Left hindlimb (tissue), 1 donor: ENCODE measurements at places on chromosomes 3 and 15.

GRCh38 chr3:10444110-10444429 is 61.3 kb downstream of the ATP2B2 start:
- DNase-seq = no peak

- peak; percentile 40 for DNase-seq
Measured at GRCh38 chr3:100033184-100033583, 81.1 kb downstream of the FILIP1L start.

GRCh38 chr3:185084901-185085300 is 68.0 kb downstream of the C3orf70 start:
- no peak for DNase-seq

DNA sequence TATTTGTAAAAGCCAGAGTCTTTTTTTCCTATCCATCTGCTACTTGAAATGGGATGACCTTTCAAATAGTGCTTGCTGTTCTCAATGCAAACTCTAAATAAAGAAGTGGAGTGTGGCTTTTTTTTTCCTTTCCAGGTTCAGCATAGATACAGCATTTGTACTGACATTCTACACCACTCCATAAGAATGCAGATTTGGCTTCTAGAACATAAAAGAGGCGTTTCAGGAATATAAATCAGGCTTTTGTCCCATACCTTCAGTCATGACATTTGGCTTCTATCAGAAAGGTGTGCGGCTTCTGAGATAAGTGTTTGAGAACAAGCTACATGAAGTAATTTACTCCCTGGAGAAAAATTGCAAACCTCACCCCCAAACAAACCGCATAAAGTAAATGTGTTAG is 553.1 kb downstream of the FHIT start:
- DNase-seq = no peak

DNA sequence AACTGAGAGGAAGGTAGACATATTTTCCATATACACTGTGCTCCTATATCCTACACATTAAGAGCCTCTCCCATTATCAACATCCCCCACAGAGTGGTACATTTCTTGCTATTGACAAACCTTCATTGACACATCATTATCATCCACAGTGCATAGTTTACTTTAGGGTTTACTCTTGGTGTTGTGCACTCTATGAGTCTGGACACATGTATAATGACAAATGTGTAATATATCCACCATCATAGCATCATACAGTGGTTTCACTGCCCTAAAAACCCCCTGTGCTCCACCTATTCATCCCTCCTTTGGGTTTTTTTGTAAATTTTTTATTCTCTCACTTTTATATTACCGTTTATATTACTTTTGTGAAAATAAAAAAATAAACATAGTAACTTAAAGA is 22.2 kb upstream of the CLDN18 start:
- DNase-seq = no peak

GRCh38 chr3:197023241-197023997 is 6.2 kb downstream of the MELTF start:
- DNase-seq = peak; percentile 29

GRCh38 chr15:64774629-64775493 is 528 bp downstream of the RBPMS2 start:
- no peak for DNase-seq

DNA sequence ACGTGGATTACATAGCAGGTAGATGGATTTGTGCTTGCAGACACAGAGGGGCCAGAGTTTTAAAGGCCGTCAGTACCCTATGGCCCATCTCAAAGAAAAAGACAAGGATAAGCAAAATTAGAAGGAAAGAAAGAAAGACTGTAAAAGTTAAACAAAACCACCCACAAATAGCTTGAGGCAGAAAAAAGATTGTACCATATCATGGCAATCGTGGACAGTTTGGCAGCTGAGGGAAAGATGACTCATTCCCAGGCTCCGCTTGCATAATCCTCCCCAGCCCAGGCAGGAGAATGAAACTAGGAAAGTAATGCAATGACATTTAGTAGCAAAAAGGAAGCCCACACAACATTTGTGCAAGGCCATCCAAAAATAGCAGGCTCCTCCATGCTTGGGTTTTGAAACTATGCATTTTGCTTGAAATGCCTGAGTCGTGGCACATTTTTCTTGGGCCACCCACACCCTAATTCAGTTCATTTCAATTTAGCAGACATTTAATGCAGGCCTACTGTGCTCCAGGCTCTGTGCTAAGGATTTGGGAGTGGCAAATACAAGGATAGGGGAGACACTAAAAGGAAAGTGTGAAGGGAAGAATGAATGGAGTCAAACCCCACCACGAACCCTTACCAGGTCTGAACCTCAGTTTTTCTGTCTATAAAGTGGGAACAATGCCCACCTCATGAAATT is 40.9 kb upstream of the SMAD3 start:
- DNase-seq = peak; percentile 79

DNA sequence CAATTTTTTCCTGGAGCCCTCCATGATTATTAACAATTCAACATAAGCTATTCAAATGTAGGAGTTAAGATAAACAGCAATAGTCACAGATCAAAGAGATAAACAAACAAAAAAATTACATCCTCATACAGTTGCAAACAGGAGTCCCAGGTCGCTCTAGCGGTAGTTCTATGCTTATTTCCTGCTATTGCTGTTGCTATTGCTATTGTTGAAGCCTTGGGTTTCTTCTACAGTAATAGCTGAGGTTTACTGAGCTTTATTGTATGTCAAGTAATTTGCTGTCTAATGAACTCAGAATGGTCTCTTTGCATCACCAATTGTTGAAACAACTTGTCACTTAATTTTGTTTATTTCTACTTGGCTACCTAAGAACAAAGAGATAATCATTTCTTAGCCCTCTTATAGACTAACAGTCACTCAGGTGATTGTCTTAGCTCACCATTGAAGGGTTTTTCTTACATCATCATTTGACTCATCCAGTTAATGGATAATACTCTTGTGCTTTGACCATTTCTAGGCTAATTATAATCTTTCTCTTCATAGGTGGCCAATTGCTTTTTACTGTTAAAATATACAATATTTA is 654.6 kb downstream of the MECOM start:
- no peak for DNase-seq

- DNase-seq = no peak
Measured at GRCh38 chr15:60462027-60462426, 16.9 kb downstream of the ICE2 start.

DNA sequence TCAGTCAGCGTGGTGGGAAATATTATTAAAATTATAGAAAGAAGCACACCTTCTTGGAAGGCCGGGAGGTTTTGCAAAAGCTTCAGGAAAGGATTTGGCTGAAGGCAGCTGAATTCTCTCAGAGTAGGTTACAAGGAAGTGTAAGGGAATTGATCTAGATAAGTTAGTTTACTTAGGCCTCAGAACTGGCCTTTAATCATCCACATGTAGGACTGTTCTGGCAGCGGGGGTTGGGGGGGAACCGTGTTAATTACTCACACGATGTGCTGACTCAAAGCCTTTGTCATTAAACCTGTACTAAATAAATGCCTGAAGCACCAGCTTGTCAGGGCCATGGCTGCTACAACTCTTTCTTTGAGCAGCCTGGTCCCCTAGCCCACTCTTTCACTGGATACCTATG is 12.8 kb downstream of the ASB14 start:
- no peak for DNase-seq

DNA sequence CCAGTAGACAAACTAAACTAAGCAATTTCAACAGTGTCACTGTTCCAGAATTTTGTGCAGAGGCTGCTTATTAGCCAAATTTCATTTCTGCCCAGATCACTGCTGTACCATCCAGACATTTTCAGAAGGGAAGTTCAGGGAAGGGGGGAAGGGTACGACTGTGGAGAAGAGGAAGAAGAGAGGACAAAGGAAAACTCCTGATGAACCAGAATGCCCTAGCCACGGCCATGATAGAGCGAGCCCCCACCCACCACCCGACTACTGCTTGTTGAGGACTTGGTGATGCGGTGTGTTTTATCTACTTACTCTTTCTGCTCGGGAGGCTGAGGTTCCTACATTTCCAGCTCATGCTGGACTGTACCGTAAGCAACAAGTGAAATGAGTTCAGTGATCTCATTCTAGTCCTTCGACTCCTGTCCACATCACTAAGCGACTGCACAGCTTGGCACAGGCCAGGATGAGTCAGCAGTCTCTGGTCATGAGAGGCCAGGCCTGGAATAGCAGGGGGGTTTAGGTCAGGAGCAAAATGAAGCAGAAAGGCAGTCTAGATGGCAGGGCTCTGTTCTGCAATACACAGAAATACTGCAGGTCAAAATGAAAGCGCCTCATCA is 330.8 kb downstream of the TIGIT start:
- DNase-seq = peak; percentile 85

DNA sequence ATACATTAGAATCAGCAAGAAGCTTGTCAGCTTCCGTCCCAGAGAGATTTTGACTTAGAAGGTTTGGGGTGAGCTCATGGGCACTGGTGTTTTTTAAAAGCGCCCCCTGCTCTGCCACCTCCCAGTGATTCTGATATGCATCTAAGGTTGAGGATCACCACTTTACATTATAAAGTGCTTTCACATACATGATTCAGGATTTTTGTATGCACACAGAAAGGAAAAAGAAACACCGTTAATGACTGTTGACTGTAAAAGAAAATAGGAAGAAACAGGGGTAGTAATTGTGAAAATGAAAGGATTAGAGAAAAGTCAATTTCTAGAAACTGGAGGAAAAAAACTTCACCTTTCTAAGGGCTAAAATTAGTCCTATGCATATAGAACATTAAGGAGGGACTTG is 104.9 kb upstream of the ZBED2 start:
- DNase-seq = no peak

DNA sequence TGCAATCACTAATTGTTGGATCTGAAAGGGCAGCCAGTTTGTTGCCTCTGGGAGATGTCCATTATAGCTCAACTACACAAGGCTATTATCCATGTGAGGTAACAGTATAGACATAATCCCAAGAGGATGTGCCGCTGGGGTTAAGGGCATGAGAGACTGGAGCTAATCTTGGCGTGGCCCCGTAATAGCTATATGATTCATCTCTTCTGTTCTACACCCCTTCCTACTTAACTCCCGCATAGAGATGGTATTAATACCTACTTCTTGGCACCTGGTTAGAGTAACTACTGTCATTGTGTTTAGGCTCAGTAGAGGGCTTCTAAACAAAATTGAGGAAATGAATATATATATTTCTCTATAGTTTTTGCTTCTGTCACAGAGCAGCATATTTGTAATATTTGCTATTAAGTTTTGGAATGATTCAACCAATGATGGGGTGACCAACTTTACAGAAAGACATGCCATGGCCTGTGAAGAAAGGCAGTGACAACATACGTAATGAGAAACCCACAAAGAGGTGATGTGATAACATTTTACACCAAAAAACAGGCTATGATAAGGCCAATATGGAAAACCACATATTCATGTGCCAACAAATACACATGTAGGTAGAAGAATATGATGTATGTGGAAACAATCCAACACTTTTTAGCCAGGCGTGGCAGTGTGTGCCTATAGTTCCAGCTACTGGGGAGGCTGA is 76.8 kb upstream of the DPH6 start:
- no peak for DNase-seq

DNA sequence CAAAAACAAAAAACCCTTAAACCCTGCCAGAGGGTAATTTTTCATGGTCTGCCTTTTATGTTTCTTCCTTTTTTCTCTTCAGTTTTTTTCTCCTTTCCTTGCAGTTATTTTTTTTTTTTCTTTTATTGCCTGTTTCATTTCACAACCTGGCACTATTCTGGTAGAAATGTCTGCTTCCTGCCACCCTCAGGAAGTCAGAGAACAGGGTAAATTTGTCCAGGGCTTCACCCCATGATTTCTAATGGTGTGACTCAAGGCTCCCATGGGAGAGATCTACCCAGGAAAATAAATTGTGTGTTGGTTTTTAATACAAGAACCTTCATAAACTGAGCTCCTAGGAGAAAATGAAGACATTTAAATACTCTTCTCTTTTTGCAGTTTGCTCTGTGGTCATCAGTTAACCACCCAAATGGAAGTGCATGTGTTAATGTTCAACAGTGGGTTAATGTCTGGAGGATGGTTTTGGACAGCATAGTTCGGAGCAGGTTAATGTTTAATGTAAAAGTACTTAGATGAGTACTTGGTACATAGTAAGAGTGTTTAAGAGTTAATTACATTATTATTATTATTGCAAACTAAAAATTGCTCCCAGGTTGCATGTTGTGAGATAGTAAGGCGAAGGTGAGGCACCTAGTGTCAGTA is 45.9 kb downstream of the CGNL1 start:
- DNase-seq = no peak

- no peak for DNase-seq
Measured at GRCh38 chr15:66224946-66225345, 28.6 kb downstream of the MEGF11 start.

DNA sequence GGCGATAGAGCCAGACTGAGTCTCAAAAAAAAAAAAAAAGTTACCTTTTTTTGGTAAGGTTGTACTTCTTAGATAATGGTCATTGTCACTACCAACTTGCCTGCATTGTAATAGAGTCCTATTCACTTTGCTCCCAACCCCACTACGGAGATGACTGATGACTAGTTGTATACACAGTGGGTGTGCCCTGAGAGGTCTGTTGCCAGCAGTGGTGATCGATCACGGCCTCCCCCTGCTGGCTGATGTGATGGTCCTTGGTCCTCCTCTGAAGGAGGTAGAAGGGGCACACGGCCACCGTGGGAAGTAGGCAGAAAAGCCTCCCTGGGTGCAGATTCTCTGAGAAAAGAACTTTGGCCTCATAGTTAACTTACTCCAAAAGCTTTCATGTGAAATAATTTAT is 10.7 kb downstream of the GCNT3 start:
- DNase-seq = peak; percentile 41

- DNase-seq = peak; percentile 86
Measured at GRCh38 chr3:28916713-28917499, 364.0 kb upstream of the RBMS3 start.

GRCh38 chr3:181971424-181971823 is 259.7 kb downstream of the SOX2 start:
- no peak for DNase-seq

- DNase-seq = no peak
Measured at GRCh38 chr15:84859144-84859543, 25.3 kb upstream of the SLC28A1 start.

GRCh38 chr3:152491922-152492321 is 223.2 kb downstream of the MBNL1 start:
- DNase-seq = no peak

DNA sequence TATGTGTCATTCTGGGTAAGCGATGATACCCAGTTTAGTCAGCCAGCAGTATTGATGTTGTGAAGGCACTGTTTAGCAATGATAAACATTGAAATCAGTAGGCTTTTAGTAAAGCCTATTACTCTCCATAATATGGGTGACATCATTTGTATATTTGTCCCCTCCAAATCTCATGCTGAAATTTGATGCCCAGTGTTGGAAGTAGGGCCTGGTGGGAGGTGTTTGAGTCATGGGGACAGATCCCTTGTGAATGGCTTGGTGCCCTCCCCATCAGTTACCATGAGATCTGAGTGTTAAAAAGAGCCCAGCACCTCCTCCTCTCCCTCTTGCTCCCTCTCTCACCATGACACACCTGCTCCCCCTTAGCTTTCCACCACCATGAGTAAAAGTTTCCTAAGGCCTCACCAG is 31.4 kb upstream of the FAN1 start:
- DNase-seq = no peak

- no peak for DNase-seq
Measured at GRCh38 chr3:197686899-197687298, 49.8 kb downstream of the RUBCN start.

DNA sequence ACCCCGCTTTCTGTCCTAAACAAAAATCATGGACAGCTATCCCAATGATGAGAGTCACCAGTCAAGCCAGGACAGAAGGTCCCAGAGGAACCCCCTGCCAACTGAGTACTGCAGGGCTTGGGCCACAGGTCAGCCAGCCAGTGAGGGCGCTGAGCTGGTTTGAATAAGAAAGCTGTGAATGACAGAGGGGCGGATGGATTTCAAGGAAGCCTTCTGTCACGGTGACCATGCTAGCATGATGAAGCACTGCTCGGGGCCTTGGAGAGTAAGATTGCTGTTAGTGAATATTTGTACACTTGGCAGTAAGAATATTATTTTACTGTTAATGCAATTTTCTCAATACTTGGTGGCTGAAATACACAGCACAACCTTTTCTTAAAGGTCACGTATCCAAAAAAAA is 734.0 kb upstream of the NR2F2 start:
- no peak for DNase-seq
